Stimulated activated CD4-positive, alpha-beta T cell treated with anti-CD3 and anti-CD28 coated beads, TNF-alpha, amount 100 ng/mL, for 4 hours (primary cell): ENCODE measurements at places on chromosomes 12 and 14.

DNA sequence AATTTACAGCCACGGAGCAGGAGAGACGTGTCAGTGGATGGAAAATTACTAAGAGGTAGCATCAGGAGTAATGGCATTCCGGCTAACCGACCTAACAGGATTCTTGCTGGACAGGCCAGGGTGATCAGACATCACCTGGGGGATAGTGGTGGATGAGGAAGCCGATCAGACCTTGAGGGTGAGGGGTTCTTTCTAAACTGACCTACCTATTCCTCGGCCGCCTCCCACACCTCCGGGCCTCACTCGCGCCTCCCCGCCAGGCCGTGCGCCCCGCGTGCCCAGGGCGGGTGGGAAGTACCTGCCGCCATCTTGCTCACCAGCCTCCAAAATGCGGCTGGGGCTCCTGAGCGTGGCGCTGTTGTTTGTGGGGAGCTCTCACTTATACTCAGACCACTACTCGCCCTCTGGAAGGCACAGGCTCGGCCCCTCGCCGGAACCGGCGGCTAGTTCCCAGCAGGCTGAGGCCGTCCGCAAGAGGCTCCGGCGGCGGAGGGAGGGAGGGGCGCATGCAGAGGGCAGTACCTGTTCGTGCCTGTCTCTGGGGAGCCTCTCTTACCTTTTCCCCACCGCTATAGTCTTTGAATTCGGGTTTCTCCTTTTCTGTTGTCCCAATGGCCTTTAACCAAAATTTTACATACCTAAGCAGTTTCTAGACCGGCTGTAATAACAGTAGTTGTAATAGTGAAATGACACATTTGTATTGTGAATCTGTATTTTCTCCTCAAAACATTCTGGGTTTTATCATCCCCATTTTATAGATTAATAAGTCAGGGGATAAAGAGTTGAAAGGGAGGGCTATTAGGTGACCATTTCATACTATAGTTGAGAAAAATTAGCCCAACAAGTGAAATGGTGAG lies at the start of gene TMPRSS12:
Gene TMPRSS12 (plus strand): TSS at position 290 of the 857 bp plus-strand sequence. CDS start 39 bp downstream, at position 329.
- DNase-seq, result no peak

GRCh38 chr12:27334042-27334720 lies 1.5 kb downstream of the BMAL2 start:
- DNase-seq, result no peak

GRCh38 chr12:49288412-49288853 lies 6.5 kb upstream of the PRPH start:
- DNase-seq, result no peak

DNA sequence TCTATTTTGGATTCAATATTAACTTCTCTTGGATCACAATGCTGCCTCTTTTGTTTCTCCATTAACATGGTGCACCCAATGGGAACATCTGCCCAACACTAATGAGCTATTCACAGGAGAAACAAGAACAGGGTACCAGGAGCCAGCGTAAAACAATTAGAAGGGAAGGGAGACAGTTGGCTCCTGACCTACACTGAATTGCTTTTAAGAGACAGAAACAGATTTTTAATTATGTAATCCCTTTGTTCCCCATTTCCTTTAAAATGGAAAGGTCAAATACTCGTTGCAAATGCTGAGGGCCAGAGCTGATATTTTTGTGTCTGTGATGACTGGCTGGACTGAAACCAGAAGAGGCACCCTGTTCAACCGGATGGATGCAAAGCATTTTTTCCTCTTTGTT lies 108.3 kb downstream of the SEC23A start:
- no peak for DNase-seq

- DNase-seq, result no peak
Observed at GRCh38 chr12:48994224-48995085, 4.7 kb downstream of the DDN start.

GRCh38 chr12:67789266-67789665 lies 140.7 kb downstream of the DYRK2 start:
- no peak for DNase-seq

DNA sequence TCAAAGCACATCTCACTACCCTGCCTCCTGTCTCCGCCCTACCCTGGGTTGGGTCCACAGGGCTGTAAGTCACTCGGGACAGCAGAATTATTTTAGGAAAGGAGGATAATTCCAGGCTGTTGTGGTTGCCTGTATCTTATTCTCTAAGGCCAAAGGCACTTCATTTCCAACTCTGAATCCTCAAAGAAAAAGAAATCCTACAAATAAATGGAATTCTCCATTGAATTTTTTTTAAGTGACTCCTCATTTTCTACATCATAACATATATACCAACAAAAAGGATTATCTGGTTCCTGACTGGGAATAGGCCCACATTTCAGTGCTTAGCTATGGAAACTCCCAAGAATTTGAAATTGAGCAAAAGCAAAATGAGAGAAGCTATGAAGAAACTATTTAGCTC lies 186.4 kb downstream of the ITPR2 start:
- DNase-seq, result no peak

DNA sequence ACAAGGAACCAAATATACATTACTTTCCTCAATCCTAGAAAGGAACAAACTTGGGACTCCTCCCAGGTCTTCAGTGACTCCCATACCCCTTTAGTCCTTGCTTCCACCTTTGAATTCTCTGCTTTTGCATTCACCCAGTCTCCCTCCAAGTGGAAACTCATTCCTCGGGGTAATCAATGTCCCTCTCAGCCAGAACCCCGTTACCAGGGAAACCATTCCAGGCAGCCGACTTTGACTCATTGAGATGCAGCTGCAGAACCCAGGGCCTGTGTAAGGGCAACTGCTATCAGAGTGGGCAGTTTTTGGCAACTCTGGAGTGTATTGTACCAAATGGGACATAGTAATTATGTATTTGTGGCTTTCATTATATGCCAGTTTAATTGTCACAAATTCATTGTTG lies 186.2 kb downstream of the NRXN3 start:
- no peak for DNase-seq

DNA sequence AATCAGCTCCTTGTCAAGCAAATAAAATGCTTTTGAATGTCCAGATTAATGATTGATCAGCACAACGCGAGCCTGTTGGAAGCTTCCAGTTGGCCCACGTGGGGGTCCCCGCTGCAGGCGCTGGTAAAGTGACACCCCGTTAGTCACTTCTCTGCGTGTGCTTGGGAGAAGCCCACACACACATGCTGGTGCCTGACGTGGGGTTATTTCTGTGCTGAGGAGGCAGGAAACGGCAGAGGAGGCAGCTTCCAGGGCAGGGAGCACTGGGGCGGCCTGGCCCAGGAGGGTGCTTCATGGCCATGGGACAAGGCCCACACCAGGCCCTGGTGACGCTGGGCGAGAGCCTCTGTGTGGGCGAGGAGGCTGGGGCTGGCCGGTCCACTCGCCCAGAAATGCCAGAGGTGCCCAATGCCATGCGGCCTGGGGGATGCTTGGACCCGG lies 101.5 kb downstream of the KIF26A start:
- DNase-seq, result no peak

- DNase-seq, result no peak
Observed at GRCh38 chr12:76863837-76864236, 15.0 kb downstream of the CSRP2 start.

- DNase-seq, result no peak
Observed at GRCh38 chr14:49962621-49963020, 69.7 kb downstream of the ARF6 start.

GRCh38 chr12:88057994-88058718 lies 29.0 kb upstream of the C12orf50 start:
- no peak for DNase-seq

GRCh38 chr12:3274664-3275063 lies 197.5 kb downstream of the TSPAN9 start:
- no peak for DNase-seq

- no peak for DNase-seq
Observed at GRCh38 chr14:50932592-50933495, 11.4 kb downstream of the PYGL start.

GRCh38 chr12:53561590-53561953 lies 54.3 kb upstream of the NPFF start:
- no peak for DNase-seq

GRCh38 chr12:106984588-106985137 lies 2.3 kb downstream of the MTERF2 start:
- DNase-seq, result no peak

GRCh38 chr14:25259470-25259869 lies 209.5 kb upstream of the STXBP6 start:
- no peak for DNase-seq

DNA sequence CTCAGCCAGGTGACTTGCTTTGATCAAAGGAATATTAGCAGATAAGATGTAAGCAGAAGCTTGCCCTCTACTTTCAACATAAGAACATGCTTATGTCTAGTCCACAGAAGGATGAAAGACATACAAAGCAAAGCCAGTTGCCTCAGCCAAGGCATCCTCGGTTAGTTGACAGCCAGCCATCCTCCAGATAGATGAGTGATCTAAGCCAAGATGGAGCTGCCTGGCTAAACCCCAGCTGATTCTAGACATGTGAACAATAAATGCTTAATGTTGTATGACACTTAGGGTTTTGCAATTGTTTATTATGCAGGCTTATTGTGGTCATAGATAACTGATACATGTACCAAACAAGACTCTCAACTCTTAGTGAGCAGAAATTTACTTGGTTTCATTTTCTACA lies 157.6 kb upstream of the TMTC2 start:
- no peak for DNase-seq

DNA sequence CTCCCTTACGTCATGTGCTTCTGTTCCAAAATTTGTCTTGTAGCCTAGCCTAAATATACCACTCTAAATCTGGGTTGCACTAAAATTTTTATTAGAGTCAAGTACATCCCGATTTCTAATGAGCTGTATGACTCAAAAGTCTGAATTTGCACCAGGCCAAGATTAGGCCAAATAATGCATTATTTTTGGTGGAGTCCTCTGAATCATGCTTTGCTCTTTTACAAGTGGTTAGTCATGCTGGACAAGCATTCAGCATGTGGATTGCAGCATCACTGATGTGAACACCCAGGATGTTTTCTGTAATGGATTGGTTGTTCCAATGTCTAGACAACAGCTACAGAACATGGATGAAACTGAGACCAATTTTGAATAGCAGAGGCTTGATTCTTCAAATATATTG lies 23.7 kb downstream of the HEBP1 start:
- DNase-seq, result no peak

DNA sequence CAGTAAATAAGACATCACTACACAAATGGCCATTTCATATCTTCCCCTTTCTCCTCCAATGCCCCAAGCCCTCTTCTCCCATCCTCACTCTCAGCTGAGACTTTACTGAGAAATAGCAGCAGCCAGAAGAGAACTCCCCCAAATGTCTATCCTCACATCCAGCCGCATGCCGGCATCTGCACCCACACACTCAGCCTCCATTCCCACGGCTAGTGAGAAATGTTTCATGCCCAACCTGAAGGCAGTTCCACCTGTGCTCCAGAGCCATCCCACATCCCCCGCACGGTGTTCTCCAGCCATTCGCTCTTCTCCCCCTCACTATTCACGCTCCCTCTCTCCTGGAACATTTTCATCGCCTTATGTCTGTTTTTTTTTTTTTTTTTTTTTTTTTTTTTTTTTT lies 208.7 kb upstream of the DIO3 start:
- DNase-seq, result no peak

- no peak for DNase-seq
Observed at GRCh38 chr14:74417201-74417600, 8.8 kb downstream of the SYNDIG1L start.

GRCh38 chr14:55869397-55870049 lies 248.7 kb upstream of the PELI2 start:
- no peak for DNase-seq

GRCh38 chr12:96889273-96889933 lies 17.7 kb upstream of the NEDD1 start:
- no peak for DNase-seq

DNA sequence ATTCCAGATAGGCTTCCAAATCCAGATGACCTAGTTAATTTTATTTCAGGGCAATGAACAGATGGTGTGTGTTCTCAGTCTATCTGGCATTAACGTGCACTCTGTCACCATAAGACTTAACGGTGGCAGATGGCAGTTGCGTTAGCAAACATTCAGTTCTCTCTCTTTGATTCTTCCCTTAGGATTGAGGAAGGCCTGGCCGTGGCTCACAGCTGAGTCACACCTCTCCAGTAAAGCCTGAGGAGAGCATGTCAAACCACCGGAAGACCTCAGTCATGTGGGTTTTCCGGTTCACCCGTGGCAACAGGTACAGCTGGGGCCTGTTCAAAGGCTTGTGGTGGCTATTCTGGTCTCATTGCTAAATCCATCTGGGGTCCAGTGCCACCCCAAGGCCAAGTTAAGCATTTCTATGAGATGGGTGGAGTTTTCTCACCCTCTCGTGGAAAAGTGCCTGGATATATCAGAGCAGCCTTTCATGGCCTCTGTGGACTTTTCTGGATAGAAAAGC lies 545.1 kb upstream of the ATP2B1 start:
- DNase-seq, result no peak

- no peak for DNase-seq
Observed at GRCh38 chr14:33876274-33876673, 74.6 kb downstream of the EGLN3 start.

GRCh38 chr12:29609431-29610215 lies 112.1 kb upstream of the OVCH1 start:
- no peak for DNase-seq

DNA sequence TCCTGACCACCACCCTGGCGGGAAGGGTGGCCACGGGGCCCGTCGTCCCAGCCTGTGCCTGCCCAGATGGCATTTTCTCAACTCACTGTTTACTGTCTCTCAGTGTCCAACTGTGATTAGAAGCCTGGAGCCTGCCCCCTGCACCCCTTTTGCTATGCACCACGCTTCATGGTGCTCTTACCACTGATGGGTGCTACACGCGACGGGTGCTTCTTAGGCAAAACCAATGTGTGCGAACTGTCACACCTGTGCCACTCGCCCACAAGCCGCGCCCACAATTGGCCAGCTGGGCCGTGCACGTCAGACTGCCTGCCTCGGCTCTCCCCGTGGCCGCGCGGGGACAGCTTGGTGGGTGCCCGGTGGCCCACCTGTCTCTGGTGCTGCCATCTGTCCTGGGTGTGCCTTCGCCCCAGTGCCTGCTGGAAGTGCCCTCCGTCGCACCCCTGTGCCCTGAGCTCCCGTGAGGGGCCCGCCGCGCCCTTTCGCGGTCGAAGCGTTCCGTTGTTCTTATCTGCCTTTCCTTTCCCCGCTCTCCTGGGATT lies 15.1 kb upstream of the AMN start:
- no peak for DNase-seq

DNA sequence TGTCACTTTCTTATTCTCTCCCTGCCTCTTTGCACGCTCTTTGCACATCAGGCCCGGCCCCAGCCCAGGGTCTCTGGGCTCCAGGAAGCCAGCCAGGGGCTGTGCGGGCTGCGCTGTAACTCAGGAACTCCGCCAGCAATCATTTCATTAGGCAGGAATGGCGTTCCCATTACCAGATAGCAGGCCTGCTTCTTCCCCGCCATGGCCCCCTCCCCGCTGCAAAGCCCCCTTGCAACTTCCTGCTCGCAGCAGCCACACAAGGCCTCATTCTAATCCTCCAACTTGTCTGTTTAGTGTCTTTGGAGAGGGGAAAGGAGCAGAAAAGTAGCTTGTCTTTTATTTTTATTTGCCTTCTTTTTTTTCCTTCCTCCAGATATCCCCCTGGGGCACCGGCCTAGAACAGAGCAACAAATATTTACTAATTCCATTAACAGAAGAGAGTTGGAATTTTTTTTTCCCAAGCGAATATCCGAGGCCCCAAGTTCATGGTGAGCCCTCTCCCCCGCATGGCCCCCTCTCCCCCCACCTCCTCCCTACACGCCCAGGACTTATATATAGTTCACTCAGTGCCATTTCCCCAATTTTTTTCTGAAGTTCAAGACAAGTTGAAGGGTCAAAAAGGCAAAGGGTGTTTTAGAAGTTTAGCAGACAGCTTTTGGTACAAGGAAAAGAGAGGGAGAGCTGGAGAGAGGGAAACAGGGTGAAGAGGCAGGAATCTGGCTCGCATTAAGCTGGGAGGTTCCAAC lies 329.4 kb upstream of the TBX3 start:
- no peak for DNase-seq
